ENCODE measurements at places on chromosomes 2 and 18.

GRCh38 chr2:109376115-109376514, 237.7 kb downstream of the SEPTIN10 start:
- no peak for DNase-seq

DNA sequence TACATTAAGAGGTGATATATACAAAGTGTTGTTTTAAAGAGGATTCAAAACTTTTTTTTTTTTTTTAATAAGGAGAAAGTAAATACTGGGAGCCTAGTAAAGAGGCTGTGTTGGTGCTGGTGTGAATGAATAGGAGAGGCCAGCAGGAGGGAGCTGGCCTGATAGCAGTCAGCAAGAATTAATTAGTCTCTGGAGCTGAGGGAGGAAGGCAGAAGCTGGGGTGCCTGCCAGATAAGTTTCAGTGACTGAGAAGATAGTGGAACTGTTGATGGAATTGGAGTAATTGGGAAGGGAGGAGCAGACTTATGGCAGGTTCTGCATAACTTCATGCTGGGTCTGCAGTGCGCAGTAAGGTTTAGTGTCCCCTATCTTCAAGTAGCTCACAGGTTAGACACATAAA, 36.2 kb upstream of the SNORC start:
- no peak for DNase-seq

GRCh38 chr2:54907663-54908062, 142.6 kb downstream of the RTN4 start:
- no peak for DNase-seq

DNA sequence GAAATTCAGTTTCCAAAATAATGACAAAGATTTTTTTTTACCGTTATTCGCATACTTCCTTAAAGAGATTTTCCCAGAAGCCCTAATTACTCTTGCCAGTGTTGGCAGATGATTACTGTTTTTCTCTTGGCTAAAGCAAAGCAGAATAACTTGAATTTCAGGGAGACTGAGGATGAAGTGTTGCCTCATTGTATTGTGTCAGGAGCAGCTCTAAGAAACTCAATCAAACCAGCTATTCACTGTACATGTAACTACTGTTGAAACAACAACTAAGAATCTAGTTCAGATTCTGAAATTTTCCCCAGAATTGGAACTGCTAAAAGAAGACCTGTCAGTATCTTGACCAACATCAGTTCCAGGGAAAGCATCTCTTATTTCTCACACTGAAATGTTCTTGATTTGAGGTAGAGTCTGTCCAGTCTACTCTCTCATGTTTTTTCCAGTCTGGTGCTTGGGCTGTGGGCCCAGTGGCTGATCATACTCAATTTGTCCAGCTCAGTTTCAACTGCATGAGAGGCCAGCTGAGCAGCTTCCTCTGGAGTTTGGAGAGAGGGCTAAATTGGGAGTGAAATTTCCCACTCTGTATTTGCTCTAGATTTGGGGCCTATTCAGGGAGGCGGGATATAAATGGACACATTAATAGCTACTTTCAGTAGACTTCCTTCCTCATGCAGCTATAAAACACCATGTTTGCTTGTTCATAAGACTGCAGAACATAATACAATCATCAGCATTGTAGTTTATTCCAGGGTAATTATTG, 78.5 kb downstream of the PPP1R1C start:
- no peak for DNase-seq

- DNase-seq: no peak
These were observed 376.1 kb downstream of the STK39 start for GRCh38 chr2:167871286-167871685.

DNA sequence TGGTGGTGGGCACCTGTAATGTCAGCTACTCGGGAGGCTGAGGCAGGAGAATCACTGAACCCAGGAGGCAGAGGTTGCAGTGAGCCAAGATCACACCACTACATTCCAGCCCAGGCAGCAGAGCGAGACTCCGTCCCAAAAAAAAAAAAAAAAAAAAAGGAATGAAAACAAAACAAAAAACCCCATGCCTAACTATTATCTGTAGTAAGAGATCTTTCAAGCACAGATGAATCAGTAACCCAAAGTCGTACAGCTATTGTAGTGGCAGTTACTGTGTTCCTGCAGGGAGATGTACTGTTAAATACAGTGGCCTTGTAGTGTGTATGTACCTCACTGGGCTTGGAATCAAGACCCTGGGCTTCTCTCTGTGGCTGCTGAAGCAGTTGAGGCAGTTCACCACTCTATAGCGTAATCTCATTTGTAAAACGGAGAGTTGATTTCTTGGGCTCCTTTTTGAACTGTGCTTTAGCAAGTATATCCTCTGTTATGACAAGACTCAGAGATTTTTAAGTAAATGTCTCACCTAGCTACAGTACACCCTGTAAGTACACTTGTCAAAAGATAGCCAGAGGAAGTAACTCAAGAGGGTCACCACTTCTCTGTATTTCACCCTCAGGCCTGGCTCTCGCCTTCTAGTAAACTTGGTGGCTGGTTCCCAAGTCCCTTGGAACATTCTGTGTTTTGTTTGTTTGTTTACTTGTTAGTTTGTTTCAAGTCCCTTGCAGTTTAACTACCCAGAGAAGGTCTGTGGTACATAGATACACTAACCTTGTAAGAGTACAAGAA, 109.6 kb upstream of the FOSL2 start:
- DNase-seq: no peak

- DNase-seq: no peak
These were observed 228.3 kb upstream of the SETBP1 start for GRCh38 chr18:44452346-44452745.

- no peak for DNase-seq
These were observed 11.6 kb upstream of the ALLC start for GRCh38 chr2:3646446-3646845.

DNA sequence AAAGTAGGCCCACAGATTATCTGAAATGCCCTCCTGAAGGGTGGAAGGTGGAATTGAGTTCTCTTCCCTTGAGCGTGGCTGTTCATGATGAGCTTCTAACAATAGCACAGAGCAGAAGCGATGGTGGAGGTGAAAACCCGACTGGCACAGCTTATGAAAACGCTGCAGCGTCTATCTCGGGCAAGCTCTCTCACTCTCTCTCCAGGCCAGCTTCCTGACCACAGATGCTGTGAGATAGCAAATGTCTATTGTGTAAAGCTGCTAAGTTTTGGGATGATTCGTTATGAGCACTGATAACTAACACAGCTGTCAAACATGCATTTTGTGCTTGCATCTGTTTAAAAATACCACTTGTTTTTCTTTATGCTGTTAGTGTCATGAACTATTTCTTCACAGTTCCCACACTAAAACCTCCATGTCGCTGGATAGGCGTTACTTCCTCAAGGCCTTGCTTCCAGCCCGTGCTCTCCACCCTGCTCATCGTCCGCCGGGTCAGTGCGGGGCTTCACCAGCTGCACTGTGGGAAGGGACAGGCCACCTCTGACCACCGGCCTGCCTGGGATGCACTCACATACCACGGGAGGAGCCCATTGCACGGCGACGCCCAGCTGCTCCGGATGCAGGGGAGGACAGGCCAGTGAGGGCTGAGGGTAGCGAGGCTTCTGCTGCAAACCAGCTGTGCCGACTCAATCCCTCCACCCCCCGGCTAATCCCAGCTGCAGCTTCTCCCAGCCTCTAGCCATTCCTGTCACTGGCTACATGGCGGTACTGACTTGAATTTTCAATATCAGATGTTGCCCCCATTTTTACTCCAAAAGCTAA, 60.0 kb upstream of the OTOS start:
- DNase-seq: no peak

GRCh38 chr18:22230471-22230945, 61.1 kb downstream of the GATA6 start:
- no peak for DNase-seq

DNA sequence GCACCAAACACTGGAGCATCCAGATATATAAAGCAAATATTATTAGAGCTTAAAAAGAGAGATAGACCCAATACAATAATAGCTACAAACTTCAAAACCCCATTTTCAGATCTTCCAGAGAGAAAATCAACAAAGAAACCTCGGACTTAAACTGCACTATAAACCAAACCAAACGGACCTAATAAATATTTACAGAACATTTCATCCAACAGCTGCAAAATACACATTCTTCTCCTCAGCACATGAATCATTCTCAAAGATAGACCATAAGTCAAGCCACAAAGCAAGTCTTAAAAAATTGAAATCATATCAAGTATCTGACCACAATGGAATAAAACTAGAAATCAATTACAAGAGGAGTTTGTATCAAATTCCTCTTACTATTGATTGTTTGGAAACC, 140.2 kb upstream of the OTOS start:
- DNase-seq: no peak

GRCh38 chr2:9538000-9538507, 17.6 kb downstream of the ADAM17 start:
- DNase-seq: no peak

- DNase-seq: no peak
These were observed 32.5 kb upstream of the CD28 start for GRCh38 chr2:203673933-203674332.

GRCh38 chr2:9037166-9037565, 33.7 kb upstream of the MBOAT2 start:
- no peak for DNase-seq

DNA sequence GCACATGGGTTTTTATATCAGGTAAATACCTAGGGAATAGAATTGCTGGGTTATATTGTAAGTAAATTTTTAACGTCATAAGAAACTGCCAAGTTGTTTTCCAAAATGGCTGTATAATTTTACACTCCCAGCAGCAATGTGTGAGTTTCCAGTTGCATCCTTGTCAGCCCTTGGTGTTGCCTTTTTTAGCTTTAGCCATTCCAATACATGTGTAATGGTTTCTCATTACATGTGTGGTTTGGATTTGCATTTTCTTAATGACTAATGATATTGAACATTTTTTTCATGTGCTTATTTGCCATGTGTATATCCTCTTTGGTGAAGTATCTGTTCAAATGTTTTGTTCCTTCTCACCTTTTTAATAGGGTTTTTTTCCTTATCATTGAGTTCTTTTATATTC, 70.8 kb downstream of the ABI2 start:
- DNase-seq: no peak

DNA sequence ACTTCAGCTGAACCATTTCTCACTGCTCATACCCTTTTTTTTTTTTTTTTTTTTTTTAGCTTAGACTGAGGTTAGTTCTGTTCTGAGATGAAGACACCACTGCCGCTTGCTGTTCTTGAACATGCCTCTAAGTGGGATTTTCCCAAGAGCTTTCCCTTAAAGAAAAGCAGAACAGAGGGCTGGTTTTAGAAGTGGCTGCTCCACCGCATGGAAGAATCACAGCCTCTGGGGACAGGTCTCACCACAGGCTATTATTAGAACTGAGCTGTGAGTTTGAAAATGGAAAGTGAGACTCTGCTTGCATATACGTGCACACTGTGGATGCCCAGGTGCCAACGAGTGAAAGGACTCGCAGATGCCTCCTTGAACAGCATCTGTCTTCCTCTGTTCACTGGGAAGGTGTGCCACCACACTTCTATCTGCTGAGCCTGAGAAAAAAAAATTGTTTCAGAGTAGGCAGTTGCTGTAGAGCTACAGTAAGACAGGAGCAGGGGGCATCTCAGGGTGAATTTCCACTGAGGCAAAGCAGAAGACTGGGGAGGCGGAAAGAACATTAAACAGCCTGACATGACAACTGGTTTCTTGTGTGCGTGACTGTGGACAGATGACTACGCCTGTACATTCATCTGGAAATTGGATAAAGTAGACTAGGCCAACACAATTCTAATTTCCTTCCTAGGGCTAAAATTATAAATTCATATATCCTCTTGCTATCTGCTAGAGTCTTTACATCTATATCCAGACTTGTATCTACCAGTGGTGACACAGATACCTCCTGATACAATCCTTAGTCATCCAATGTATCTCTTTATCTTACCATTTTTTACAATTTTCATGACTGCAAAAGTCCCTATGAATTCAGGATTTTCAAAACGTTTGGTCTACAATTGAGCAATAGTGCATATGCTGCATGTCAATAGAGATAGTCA, 1045.7 kb upstream of the CELF4 start:
- no peak for DNase-seq

DNA sequence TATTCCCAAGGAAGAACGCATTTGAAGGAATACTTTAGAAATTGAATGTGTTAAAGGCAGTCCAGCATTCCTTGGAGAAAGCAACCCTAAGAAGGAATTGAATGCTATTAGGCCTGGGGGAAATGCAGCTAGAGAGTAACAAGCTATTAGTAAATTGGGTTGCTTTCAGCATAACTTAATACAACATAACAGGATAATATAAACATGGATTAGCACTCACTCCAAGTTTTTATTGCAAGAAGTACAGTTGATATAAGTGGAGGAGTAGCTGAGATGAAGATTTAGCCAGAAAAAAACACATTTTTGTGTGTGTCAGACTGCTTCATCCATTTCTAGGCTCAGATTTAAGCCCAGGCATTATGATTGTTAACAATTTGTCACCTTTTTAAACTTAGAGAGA, 314.6 kb downstream of the MEIS1 start:
- DNase-seq: no peak

DNA sequence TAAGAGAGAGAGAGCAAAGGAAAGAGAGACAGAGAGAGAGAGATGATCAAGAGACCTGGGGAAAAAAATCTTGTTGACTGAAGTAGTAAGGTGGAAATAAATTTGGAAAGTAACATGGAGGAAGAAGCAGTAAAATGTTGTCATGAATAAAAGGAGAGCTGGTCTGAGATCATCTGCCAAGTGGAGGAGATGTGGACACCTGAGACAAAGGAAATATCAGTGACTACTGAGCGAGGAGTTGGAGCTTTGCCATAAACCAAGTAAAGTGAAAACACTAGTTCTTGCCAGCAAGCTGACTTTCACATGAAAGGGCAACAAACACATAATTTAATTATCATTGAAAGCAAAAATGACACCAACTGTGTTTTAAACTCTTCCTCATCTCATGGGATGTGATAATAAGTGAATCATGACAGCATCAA, 49.0 kb upstream of the DSG1 start:
- no peak for DNase-seq

DNA sequence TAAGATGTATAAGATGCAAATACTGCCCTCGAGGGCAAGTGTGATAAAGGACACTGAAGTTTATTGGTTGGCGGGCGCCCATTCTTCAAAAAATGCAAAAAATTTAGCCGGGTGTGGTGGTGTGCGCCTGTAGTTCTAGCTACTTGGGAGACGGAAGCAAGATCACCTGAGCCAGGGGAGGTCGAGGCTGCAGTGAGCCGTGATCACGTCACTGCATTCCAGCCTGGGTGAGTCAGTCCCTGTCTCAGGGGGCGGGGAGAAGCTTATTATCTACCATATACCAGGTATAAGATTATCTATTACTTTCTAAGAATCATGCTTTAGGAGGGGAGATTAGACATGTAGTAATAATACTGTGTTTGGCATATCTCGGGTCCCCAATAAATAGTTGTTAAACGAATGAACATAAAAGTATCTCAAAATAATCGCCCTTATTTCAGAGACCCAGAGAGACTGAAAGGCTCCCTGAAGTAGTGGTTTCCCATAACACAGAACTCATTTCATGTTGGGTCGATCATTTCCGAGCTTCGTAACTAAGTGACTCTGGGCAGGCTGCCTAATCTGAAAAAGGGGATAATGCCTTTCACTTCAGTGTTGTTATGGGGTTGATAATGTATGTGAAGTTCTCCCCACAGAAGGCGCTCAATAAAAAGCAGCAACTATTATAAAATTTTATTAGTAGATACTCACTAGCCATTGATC, 1.2 kb upstream of the SELENOI start:
- DNase-seq: no peak

- no peak for DNase-seq
These were observed 398.0 kb downstream of the TXNL1 start for GRCh38 chr18:56240405-56240804.
